ENCODE measurements at places on chromosomes 5 and 9.

GRCh38 chr5:122805481-122805880, 30.6 kb downstream of the SNX2 start:
- DNase-seq = peak; percentile 34

DNA sequence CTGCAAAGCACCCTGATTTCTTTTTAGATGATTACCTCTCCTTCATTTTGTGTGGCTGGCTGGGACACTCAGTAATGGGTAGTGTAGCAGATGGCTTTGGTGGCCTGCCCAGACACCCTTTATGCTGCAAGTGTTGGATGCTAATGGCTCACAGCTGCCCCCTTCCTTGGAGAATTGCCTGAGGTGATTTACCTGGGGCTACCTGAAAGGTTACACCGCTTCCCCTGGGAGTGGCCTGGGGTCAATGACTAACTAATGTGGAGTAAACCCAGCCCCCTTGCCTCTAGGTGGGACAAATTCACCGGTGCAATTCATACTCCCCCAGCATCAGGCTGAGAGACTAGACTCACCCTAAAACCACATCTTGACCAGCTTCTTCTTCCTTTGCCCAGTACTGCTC, 23.5 kb upstream of the HAND1 start:
- no peak for DNase-seq

DNA sequence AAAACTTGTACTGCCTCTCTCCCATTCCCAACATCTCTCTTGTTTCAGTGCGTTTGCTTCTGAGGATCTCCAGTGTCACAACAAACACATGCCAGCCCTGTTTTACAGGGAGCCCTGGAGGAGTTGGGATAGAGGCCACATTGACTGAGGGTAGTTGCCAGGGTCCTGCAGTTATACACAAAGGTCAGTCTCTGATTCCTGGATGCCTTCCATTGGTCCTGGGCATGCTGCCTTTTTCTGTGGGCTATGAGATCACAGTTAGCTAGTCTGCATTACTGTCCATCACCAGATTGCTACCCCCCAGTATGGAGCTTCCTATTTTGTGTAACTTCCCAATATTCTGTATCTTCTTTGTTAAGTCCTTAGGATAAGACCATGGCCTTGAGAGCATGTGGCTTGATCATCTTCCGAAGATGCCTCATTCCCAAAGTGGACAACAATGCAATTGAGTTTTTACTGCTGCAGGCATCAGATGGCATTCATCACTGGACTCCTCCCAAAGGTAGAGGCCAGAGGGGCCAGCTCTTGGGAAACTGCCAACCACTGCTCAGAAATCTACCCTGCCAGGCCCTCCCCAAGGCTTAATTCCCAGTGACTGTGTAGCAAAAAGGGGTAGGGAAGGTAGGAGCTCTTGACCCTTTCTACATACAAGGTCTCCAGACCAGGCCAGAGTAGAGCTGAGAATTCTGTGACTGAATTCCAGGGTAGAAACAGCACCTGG, 9.5 kb downstream of the NUDT2 start:
- no peak for DNase-seq

DNA sequence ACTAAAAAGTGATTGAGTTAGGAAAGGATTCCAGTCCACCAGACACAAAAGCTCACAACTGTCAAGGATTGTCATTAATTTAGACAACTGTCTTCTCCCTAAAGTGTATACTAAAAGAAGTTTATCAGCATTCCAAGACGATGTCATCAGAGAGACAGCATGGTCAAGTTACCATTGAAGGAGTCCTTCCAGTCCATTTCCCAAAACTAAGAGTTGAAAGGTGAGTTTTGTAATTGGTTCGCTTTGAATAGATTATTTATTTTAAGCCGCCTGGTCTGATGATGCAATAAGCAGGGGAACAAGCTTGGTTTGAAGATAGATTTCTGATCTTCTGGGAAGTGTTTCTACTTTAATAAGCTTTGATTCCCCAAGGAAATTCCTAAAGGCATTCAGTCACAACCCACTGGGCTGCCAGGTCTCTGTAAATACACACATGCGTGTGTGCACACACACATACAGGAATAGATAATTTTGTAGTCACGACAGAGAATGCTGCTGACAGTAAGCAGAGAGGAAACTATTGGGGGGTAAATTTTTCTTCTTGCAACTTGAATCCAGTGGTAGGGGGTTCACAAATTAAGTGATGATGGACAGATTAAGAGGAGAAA, 234.8 kb downstream of the PIK3R1 start:
- peak; percentile 80 for DNase-seq

- no peak for DNase-seq
Observed at GRCh38 chr5:144329681-144330080, 159.0 kb downstream of the KCTD16 start.

GRCh38 chr9:135332516-135332915, 147.1 kb upstream of the PPP1R26 start:
- DNase-seq = no peak

DNA sequence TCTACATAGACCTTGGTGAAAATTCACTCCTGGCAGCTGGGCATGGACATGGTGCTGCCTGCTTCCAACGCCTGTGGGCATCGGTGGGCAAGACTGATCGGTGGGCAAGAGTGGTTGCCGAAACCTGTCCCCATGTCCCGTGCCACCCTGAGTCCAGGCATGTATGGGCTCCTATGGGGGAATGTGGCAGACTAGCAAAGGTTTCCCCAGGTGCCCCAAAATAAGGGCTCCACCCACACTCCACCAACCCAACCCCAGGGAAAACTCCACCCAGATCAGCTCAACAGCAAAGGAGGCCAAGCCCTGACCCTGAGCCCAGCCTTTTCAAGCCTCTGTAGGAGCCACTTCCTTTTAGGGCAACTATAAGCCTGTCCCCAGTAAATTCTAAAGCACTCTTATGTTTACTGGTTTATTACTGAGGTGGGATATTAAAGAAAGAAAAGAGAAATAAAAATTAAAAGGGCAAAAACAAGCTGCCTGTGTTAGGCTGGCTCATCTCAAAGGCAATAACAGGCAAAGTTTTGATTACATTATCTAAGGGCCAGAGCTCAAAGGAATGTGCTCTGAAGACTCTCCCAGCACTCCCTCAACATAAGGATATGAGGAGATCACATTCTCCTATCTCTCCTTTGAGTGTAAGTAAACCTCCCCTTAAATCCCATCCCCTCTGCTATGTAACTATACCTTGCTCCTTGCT, 8.9 kb upstream of the SPATA31E1 start:
- peak; percentile 66 for DNase-seq

GRCh38 chr9:9751996-9752395, 860.8 kb downstream of the PTPRD start:
- DNase-seq = no peak

DNA sequence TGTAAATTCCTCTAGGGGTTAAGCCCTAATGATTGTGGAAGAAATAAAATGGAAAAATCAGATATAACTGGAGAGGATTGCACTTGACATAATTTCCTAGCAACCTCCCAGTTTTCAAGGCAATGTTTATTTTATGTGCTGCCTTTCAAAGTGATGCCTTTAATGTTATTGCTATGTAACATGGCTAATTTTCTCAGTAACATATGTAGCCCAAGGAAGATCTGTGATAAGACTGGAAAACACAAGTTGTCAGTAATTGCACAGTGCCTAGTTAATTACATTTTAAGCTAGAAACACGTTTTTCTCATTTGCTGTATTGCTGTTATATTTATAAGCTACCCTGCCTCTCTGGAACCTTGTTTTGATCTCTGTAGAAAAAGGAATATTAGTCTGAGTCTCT, 49.2 kb upstream of the KCNN2 start:
- no peak for DNase-seq

DNA sequence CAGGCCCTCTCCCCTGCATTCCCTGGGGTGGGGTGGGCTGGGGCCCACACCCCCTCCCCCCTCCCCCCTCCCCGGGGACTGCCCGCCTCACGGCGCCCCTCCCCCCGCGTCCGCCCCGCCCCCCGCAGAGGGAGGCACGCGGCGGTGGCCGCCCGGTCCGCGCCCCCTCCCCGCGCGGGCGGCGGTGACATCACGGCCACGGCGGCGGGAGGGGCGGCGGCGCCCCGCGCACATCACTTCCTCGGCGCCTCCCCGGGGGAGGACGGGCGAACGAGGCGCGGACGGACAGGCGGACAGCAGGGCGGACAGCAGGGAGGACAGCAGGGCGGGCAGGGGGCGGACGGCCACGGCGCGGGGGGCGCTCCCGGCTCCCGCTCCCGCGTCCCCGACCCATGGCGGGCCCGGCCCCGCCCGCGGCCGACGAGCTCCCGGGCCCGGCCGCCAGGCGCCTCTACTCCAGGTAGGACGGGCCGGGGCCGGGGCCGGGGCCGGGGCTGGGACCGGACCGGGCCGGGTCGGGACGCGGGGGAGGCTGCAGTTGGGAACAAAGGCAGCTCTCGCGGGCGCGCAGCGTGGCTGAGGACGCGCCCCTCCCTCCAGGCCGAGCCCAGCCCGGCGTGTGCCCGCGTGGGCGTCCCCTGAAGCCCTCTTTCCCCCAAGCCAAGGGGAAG, at the start of gene GPSM1:
Gene GPSM1, plus strand, starts transcription at position 236 of the 671 bp plus-strand sequence. Its CDS starts 157 bp downstream, at position 393.
- peak; percentile 66 for DNase-seq

GRCh38 chr9:116166713-116167112, 13.1 kb downstream of the PAPPA start:
- no peak for DNase-seq

GRCh38 chr5:124908581-124909451, 162.4 kb upstream of the ZNF608 start:
- DNase-seq = peak; percentile 71

Measured in fibroblast of villous mesenchyme (primary cell).